Activated CD4-positive, CD25-positive, alpha-beta regulatory T cell (primary cell): ENCODE measurements at places on chromosomes 2 and 18.

GRCh38 chr2:112794131-112794733 lies 9.9 kb upstream of the IL1A start:
- no peak for DNase-seq

- DNase-seq, result no peak
Measured at GRCh38 chr2:66724241-66724640, 289.3 kb downstream of the MEIS1 start.

- DNase-seq, result no peak
Measured at GRCh38 chr2:172270278-172271079, 156.9 kb upstream of the ITGA6 start.

DNA sequence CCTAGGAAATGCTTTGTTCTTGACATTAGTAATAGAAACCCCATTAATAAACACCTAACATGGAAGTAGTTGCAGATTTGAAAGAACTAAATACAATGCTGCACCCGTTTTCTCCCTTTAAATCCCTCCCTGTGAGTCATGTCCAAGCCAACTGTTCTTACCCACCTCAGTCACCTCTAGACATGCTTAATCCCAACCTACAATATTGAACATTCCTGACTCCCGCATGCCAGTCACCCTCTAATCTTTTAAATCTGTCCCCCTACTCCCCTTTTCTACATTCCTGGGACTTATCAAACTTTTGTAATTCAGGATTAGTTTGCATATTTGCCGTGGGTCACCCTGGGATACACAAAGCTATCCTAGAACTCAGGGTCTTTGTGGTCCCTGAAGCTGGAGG lies 374.6 kb downstream of the IRS1 start:
- no peak for DNase-seq

- DNase-seq, result no peak
Measured at GRCh38 chr2:40004336-40004735, 225.3 kb upstream of the THUMPD2 start.

DNA sequence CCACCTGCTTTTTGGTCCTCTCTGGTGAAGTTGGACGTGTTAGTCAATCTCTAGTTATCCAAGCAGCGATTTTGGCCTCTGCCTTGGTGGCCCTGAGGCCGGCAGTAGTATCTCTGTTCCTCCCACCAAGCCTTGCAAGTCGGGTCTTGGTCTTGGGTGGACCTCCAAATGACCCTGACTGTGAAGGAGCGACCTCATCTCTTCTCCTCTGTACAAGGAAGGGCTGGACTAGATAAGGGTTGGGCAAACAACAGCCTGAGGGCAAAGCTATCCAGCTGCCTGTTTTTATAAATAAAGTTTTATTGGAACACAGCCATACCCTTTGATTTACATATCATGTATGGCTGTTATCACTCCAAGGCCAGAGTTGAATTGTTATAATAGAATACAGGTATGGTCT lies 74.6 kb upstream of the FOSL2 start:
- no peak for DNase-seq

DNA sequence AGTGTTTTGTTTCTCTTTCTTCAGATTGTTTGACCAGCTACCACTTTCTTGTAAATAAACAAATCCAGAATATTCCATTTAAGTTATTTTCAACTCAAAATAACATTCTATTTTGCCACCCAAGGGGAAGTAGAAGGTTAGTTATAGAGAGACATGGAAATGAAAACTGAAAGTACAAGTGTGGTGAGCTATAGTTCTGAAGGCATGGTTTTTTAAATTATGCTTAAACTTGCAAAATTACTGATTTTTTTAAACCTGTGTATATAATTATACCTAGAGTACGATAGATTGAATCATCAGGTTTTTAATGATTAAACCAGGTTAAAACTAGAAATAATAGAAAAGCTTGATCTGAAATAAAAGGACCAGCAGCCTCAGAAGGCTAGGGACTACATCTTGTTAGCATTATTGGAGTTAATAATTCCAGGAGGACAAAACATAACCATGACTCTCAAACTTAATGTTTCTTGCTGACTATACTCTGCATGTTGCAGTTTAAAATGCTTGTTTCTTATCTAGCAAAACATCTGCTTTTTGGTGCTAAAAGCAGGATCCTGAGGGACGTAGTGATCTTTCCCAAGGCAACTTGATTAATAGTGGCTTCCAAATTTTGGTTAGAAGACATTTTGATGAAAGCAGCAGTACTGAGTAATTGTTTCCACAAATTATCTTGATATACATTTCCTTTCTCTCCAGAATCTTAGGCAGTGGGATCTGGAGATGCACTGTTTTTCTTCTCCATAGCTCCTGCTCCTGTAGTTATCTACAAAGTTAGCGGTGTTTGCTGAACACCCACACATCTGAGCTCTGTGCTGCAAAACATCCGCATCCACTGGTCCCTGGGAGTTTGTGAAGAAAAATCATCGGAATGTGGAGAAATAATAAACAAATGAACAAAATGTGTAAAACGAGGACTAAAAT lies 327.2 kb upstream of the PKDCC start:
- no peak for DNase-seq

DNA sequence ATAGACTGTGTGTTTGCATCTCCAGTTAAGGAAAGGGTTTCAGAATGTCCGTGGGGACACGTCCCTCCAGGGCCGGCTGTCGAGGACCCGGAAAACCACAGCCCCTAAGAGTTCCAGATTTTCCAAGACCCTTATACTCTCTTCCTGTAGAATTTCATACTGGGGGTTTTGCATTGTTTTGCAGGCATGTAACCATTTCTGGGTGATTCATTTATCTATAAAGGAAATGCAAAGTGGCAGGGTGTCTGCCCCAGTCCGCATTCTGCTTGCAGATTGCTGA lies 8.5 kb downstream of the SP9 start:
- DNase-seq, result no peak

DNA sequence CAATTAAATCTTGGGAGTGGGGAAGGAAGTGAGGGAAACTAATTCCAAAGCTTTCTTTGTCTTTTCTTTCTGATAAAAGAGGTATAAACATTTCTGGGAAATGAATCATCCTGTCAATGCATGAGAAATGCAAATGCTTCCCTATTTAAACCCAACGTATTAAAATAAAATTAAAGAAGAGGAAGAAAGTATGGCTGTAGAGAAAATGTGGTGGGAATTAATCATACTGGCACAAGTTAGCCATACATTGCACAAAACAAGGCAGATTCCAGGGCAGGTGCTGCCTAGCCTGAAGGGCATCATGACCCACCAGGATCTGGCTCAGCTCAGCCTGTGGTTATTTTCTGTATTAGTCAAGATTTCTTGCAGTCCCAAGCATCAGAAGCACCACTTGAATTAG lies 338.0 kb downstream of the NYAP2 start:
- no peak for DNase-seq

DNA sequence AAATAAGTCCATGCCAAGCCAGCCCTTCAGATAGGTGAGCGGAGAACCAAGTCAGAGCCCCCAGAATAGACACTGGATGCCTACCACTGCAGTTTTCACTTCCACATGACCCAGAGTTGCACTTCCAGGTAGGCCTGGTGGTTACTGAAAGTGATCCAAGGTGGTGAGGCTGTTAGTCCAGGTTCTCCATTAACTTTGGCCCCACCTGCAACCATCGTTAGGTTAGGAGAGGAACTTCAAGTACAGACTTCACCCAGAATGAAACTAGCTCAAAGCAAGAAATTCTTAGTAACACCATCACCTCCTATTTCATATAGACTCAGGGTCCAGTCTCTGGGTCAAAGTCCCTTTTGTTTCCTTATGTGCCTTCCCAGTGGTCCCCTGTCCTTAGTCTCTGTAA lies 293.1 kb upstream of the ID2 start:
- DNase-seq, result no peak

DNA sequence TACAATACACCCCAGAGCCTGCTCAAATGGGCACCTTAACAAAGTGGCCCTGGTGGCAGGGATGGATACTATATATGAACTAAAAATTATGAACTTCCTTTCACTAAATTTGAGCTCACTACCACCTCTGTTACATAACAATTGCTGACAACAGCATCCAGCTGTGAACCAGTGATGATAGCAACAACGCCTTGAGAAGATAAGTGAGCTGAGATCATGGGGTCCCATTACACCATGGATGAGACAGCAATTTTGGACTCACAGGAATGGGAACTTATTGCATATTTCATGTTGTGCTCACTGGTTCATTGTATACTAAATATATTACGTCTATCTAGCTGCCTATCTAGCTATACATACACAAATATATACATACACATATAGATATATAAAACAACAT lies 16.9 kb upstream of the ALMS1 start:
- DNase-seq, result no peak

GRCh38 chr2:233643128-233643527 lies 6.9 kb downstream of the UGT1A10 start:
- no peak for DNase-seq

- DNase-seq, result no peak
Measured at GRCh38 chr2:26462511-26463243, 15.2 kb downstream of the OTOF start.

DNA sequence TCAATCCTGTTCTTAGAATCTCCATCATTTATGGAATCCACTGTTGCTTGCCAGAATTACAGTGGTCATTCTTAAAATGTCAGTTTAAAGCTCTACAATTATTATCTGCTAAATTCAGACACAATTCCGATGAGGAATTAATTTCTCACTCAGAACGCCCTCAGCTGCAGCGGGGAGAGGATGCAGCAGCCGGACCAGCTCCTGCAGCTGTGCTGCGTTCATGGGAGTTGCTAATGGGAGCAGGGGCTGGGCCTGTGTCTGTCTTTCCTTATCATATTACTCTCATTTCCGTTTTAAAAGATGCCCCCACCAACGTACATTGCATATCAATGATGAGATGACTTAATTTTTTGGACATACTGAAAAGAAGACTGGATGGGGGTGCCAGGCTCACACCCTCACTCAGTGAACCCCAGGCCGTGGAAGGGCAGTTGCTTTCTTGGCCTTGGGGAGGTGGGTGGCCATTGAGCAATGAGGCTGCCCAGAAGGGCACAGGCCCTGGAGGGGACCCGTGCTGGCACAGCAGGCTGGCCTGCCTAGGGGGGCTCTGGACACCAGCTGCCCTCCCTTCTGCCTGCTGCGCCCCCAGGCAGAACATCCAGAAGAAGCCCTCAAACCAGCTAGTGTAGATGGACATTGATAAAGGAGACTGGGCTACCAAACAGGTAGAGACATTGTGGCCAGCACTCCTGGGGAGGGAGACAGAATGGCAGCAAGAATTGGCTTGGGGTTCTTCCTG lies 503.6 kb upstream of the MYT1L start:
- DNase-seq, result no peak

DNA sequence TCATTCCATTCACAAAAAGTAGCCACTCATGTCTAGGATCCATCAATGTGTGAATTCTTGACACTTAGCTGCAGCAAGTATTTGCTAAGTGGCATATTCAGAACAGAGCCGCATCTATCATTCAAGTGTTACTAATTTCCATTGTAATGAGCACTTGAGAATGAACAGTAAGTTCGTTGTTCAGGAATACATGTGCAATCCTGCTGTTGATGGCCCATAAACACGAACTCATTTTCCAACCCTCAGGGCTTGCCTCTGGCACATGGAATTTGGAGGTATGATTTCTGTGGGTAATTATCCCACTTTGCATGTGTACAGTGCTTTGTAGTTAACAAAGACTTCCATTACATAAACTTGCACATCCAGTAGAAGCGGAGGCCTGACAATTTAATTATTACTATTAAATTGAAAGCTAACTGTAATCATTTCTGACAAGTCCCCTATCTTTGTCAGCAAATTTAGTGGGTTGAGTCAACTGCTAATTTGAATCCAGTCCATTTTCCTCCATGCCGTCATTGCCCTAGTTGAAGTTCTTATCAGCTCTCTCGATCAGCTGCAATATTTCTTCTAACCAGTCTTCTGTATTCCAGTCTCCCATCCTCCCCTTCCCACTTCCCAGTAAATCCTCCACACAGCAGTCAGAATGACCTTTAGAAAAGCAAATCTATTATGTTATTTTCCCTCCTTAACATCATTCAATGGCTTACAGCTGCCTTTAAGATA lies 116.0 kb upstream of the AQP4 start:
- no peak for DNase-seq

- no peak for DNase-seq
Measured at GRCh38 chr2:237534380-237534779, 32.0 kb upstream of the PRLH start.

- DNase-seq, result no peak
Measured at GRCh38 chr2:242041816-242042215, 172.3 kb downstream of the RTP5 start.

DNA sequence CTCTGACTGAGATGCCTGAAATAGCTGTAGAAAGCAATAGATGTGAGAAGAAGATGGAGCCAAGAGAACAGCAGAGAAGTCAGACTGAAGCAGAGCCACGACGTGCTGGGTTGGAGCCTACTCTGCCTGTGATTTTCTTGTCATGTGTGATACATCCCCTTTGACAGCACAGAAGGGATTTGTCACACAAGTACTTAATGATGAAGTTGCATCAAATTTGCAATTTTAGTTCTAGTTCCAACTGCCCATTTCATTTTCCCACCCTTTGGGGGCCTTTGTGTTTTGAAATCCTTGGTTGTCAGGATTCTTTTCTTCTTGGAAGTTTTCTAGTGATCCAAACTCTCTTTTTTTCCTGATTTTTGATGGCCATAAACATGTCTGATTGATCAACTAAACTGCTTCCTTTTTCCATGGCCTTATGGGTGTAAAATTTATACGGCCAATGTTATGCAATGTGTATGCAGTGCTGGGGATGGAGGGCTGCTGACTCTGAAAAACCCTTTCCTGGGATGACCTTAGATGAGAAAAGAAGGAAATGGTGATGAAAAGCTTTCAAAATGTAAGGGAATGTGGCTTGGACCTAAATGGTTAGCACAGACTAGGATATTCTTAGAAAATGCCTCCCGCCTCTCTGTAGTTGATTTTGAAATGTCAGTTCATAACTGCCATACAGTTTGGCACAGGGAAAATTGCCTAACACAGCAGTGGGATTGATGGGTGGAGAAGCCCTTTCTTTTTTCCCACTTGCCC lies 9.6 kb upstream of the B3GNT2 start:
- DNase-seq, result no peak

GRCh38 chr2:69660637-69661036 lies 17.1 kb upstream of the AAK1 start:
- DNase-seq, result no peak

GRCh38 chr2:227163998-227164762 lies at the start of the genes COL4A3 and COL4A4:
Gene COL4A3 (plus strand): TSS chr2:227164624. CDS start chr2:227164727, 103 bp downstream.
Gene COL4A4 (minus strand): TSS chr2:227164205. CDS start chr2:227147483, 16,722 bp downstream.
- no peak for DNase-seq

- DNase-seq, result no peak
Measured at GRCh38 chr2:120220756-120221155, 2.4 kb downstream of the TMEM185B start.

GRCh38 chr2:145108959-145109710 lies 589.2 kb upstream of the ZEB2 start:
- no peak for DNase-seq

DNA sequence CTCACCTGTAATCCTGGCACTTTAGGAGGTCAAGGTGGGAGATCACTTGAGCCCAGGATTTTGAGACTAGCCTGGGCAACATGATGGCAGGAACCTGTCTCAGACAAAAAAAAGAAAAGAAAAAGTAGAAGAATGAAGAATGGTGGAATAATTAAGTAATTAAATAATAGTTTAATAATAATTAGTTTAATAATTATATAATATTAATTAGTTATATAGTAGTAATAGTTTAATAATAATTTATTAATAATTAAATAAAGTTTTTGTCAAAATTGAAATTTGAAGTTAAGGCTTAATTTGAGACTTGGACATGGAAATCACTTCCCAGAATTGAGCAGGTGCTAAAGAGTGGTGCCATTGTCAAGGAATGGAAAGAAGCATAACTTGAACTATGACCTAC lies 52.2 kb upstream of the ABCA12 start:
- DNase-seq, result no peak

- no peak for DNase-seq
Measured at GRCh38 chr2:241467777-241468475, 40.5 kb downstream of the STK25 start.
